ENCODE measurements at places on chromosomes 12 and 14.

- no peak for DNase-seq
These were observed 907 bp upstream of the EFS start for GRCh38 chr14:23365732-23366425.

DNA sequence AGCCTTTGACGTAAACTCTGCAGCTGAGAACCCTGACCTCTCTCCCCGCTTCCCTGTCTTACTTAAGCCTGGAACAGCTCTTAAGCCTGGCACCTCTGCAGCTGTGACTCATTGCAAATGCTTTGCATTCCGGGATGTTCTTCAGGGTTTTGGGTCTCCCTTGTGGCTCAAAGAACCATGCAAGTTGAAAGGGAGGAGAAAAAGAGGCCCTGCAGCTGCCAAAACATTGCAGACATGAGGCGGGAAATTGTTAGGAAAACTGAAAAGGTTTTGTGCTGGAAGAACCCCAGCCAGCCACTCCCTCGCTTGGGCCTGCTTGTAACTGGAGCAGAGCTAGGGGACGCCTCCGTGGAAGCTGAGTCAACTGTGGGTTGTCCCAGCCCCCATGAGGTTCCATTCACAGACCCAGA lies 60.2 kb upstream of the FERMT2 start:
- no peak for DNase-seq

GRCh38 chr14:89207925-89208328 lies 209.1 kb downstream of the FOXN3 start:
- no peak for DNase-seq

DNA sequence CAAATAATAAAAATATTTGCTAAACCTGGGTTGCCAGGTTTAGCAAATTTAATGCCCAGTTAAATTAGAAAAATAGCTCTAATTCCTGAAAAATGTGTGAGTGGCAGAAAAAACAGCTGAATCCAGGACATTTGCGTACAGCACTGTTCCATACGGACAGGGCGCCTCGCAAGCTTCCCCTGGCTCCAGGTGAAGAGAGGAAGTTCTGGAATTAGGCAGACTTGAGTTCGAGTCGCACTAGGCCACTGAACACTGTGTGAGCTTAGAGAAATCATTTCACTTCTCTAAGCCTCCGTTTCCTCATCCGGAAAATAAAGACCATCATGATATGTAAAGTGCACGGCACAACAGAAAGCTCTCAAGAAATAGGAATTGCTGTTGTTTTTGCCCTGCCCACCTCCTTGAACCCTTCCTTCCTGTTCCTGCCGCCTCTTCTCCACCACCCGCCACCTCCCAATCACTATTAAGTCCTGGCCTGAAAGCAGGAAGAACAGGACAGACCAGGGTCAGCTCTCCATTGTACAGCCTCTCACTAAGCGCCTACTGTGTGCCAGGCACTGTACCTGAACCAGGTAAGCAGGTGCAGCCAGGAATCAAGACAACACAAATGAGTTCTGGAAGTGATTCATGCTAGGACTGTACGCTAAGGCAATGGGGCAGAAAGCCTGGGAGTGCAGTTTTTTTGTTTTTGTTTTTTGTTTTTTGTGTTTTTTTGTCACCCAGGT lies 763 bp upstream of the PHETA1 start:
- DNase-seq, result no peak

DNA sequence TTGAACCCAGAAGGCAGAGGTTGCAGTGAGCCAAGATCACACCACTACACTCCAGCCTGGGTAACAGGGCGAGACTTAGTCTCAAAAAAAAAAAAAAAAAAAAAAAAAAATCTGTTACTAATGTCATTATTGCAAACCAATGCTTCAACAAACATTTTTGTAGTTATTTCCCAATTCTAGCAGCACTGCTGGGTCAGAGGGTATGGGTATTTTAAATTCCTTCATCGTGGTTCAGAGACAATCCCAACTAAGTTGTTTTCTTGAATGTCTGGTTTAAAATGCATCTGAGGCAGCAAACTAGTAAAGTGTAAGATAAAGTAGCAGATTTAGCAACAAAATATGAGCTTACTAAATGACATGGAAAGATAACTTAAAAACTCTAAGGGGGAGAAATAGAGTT lies 65.6 kb downstream of the FERMT2 start:
- no peak for DNase-seq

Measured in activated gamma-delta T cell treated with anti-CD3 and anti-CD28 coated beads, Interleukin-2, amount 50 U/mL, for 16 hours (primary cell).